NCI-H1417 (cell line): ENCODE measurements at places on chromosomes 16 and 17.
A peak's percentile ranks its signal among the peaks of the same experiment; 100 is the strongest.

- DNase-seq, result no peak
Observed at GRCh38 chr17:7443499-7444485, 1.1 kb upstream of the CHRNB1 start.

DNA sequence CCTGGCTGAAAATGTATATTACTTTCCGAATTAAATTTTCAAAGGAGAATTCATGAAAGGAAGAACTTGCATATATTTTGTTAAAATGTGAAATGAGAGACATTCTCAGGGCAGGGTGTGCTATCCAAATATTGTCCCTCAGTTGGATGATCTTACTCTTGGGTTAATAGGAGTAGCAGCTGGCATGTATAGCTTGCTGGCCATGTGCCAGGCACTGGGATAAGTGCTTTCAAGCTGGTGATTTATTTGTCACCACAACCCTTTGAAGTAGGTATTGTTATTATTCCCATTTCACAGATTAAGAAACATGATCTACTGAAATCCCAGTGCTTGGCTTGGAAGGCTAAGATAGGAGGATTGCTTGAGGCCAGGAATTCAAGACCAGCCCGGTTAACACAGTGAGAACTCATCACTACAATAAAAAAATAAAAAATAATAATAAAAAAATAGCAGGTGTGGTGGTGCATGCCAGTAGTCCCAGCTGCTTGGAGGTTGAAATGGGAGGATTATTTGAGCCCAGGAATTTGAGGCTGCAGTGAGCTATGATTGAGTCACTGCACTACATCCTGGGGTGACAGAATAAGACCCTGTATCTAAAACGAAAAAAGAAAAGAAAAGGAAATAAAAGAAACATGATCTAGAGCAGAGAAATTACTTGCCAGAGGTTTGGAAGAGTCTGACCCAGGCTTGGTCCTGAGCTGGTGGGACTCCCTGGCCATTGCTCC is 11.6 kb upstream of the MPHOSPH6 start:
- peak; percentile 49 for DNase-seq

DNA sequence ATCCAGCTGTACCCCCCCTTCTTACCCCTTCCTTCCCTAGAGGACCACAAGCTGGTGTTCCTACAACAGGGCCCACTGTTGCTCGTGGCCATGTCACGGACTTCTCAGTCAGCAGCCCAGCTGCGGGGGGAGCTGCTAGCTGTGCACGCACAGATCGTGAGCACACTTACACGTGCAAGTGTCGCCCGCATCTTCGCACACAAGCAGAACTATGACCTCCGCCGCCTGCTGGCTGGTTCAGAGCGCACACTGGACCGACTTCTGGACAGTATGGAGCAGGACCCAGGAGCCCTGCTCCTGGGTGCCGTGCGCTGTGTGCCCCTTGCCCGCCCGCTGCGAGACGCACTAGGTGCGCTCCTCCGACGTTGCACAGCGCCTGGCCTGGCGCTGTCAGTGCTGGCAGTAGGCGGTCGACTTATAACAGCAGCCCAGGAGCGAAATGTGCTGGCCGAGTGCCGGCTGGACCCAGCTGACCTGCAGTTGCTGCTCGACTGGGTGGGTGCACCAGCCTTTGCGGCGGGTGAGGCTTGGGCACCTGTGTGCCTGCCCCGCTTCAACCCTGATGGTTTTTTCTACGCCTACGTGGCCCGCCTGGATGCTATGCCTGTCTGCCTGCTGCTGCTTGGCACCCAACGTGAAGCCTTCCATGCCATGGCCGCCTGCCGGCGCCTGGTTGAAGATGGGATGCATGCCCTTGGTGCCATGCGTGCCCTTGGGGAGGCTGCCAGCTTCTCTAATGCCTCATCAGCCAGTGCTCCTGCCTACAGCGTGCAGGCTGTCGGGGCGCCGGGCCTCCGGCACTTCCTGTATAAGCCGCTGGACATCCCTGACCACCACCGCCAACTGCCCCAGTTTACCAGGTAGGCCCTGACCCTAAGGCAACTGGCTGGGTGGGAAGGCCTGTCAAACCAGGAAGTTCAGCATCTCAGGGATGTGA is 3.6 kb downstream of the MON1B start:
- DNase-seq, result no peak

DNA sequence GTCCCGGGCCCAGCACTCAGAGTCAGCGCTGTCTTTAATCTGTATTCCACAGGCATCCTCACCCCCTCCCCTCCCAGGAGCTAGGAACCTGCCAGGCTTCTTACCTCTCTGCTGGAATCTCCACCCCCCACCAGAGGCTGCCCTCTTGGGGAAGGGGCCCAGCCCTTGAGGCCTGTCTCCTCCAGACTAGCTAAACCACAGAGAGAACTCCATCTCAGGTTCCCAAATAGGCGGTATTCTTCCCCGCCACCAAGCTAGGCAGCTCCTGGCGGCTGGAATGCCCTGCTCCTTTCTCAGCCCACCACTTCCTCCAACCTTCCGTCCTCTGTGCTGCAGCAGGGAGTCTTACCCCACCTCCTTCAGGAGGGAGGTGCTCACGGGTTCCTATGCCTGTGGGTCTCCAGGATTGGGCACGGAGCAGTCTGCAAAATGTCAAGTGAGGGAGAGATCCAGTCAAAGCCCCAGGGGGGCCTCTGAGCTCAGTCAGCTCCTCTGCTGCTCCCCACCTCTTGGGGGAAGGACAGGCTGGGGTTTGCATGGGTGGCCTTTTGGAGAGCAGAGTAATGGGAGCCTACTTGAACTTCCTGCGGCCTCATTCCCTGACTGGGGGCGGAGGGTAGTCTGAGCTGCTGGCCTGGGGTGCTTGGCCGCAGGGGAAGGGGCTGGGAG is 55.7 kb downstream of the SREBF1 start:
- DNase-seq, result peak; percentile 49

GRCh38 chr17:5915337-5915736 is 154.8 kb upstream of the WSCD1 start:
- DNase-seq, result no peak

DNA sequence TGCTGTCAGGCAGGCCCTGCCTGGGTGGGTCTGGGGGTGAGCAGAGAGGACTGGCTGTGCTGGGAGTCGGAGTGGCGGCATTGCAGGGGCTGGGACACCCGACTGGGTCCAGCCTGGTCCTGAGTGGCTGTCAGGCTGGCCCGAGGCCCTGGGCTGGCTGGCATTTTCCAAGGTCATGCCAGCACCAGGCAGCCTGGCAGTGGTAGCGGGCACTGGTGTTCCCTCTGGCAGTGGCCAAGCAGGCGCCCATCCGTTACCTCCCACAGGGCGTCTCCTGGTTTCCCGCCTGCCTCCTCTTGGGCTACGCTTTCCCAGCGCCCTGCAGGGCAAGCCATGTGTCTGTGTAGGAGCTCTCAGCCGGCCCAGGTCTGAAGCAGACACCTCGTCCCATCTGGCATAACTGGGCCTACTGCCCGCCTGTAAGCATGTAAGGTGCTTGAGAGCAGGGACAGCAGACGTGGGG is 5.7 kb upstream of the PKMYT1 start:
- DNase-seq, result peak; percentile 13

GRCh38 chr16:72380283-72380682 is 208.3 kb upstream of the PMFBP1 start:
- no peak for DNase-seq

- DNase-seq, result peak; percentile 75
Observed at GRCh38 chr16:2964475-2965336, 631 bp downstream of the KREMEN2 start.

GRCh38 chr16:66296591-66296990 is 69.9 kb upstream of the CDH5 start:
- DNase-seq, result no peak

- no peak for DNase-seq
Observed at GRCh38 chr17:44916781-44917241, 1.5 kb upstream of the GFAP start.

DNA sequence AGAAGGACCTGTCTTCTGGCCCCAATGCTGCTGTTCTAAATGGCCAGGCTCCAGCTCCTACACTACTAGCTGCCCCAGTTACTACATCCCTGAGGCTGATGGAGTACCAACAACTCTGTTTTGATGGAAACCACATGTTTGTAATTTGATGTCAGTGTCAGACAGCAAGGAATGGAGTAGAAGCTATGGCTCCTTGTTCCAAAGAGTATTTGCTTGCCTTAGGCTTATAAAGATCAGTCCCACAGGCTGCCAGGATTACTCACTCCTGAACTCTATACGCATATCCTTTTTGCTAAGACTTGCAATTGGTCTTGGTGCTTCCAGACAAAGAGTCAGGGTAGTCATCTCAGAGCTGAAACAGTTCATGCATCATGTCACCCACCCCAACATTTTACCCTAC is 139.6 kb downstream of the HS3ST3A1 start:
- no peak for DNase-seq
